H1 (cell line): ENCODE measurements at places on chromosomes 12 and 14. TPM values are rescaled to one million over a fixed set of nuclear protein-coding genes. Genes with fewer than 3 reads are reported as not detected.

The PIWIL1 gene
- not detected in 2 replicates for total RNA-seq

The ANAPC5 gene
- 97.6 and 103 TPM in 2 replicates for total RNA-seq

- no peak for DNase-seq
Observed at GRCh38 chr14:98906123-98906995, 365.6 kb downstream of the BCL11B start.

The OR6C65 gene
- not detected in 2 replicates for total RNA-seq

The SSTR1 gene
- 0.75 and 0.93 TPM in 2 replicates for total RNA-seq
